ENCODE measurements at places on chromosomes 7 and 10.

DNA sequence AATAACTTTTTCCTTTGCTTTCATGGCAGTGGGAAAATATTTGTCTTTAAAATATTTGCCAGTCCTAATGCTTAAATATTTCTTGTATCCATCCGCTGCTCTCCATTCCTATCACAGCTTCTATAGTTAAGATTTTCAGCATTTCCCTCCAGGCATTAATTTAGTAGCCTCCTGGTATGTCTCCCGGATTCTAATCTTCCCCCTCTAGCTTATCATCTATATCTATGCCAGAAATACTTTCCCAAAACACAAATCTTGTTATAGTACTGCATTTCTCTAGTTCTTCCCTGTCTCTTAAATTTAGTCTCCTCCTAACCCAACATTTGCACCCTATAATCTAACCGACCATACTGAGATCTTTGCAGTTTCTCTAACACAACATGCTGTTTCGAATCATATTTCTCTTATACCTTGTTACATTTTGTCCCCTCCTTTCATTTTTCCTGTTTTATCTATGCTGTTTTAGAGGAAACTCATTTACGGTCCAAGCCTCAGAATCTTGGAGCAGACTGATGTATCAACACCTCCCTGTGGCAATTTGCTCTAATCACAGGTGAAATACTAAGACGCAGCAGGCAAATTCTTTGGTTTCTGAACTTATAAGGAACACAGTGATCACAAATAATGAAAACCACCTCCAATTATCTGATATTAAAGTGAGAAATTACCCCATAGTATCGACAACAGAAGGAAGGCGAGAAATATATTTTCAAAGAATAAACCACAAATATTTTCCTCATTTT lies 10.3 kb downstream of the CNTNAP2 start:
- no peak for DNase-seq

- DNase-seq: no peak
These were observed 400.0 kb downstream of the PHF14 start for GRCh38 chr7:11373546-11374142.

DNA sequence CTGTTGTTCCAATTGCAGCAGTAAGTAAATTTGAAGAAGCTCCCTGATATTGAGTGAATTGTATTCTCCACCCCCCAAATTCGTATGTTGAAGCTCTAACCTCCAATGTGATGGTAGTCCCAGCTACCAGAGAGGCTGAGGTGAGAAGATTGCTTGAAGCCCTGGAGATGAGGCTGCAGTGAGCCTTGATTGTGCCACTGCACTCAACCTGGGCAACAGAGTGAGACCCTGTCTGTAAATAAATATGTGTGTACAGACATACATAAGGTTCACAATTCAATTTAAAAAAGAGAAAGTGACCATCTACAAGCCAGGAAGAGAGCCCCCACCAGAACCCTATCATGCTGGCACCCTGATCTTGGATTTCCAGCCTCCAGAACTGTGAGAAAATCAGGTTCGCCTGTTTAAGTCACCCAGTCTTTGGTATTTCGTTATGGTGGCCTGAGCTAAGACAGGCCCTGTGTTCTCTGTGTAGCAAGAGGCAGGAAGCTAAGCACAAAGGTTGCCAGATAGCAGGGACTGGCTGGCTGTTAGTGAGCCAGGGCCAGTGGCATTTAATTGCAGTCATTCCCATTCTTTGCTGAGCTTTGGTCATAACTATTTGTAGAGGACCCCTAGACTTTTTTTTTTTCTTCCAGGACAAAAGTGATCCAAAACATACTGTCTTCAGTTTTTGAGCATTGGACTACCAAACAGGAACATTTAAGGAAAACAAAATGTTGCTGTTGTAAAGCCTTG lies 45.6 kb downstream of the AUTS2 start:
- no peak for DNase-seq

GRCh38 chr10:32413513-32413912 lies 32.4 kb upstream of the CCDC7 start:
- DNase-seq: no peak

DNA sequence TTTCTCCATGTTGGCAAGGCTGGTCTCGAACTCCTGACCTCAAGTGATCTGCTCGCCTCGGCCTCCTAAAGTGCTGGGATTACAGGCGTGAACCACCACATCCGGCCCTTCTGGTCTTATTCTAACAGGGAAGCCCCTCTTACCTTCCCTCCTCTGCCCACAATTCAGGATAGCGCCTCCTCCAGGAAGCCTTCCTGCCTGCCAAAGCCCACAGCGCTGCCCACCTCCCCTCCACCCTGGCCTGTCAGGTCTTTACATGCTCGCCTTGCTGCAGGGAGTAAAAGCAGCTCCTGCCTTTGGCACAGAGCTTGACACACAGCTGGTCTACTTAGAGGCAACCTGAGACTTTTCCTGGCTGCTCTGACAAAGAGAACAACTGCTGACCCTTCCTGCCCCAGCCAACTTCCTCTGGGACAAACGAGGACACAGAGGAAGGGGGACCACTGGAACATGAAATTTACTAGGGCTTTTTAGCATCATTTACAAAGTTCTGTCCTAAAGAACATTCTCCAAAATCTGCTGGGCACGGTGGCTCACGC lies 13.2 kb downstream of the MLXIPL start:
- no peak for DNase-seq

- peak; percentile 68 for DNase-seq
These were observed 103.0 kb upstream of the KLF6 start for GRCh38 chr10:3887885-3888476.

DNA sequence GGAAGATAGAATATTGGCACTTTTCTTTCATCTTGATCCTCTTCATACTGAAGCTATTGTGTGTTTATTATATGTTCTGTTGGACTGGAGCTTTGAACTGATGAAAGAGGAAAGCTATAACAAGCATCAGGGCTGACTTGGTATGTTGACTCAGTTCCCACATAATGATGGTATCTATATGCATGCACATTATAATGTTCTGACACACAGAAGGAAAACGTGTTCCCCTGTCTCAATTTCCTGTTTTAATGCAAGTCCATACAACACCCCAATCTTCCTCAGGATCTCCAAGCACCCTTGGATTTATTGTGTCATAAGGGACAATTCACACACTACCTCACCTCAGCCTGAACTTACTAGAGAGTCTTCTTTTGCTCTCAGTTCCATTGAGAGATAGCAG lies 8.3 kb upstream of the WASL start:
- DNase-seq: no peak

GRCh38 chr7:134875867-134876266 lies 96.4 kb downstream of the CALD1 start:
- no peak for DNase-seq

GRCh38 chr7:107592361-107593024 lies 12.4 kb downstream of the BCAP29 start:
- no peak for DNase-seq

DNA sequence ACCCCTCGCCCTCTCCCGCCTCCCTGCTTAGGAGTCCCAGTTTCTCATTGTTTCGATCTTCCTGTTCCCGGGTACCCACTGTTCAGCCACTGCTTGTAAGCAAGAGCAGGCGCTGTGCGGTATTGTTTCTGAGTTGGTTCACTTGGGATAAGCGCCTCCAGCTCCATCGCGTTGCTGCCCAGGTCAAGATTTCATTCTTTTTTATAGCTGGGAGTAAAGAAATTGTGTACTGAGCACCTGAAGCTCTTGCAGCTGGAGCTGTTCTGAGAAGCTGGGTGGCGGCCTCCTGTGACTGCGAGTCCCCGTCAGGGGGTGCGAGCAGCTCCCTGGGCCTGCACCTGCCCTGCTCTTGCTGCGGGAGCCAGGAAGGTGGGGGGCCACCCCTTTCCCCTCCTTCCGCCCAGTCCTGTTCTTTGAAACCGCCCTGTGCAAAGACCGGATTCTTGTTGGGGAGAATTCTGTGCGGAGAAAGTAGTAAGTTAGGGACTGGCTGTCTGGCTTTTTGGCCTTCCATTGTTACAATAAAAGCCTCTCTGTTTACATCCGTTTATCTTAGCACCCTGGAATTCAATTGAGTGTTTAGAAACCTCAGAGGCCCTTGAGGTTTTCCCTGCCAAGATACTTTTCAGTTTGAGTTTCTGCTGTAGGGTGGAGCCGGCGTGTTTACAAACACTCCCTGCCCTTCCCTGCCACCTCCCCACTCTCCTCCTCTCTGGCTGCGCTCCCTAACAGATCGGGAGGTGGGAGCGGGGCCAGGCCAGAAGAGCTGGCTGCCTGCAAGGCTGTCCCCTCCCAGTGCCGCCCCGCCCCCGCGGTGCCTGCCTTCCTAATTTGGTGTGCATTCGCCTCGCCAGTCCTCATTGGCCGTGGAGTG lies 30.8 kb upstream of the AP5Z1 start:
- peak; percentile 69 for DNase-seq

DNA sequence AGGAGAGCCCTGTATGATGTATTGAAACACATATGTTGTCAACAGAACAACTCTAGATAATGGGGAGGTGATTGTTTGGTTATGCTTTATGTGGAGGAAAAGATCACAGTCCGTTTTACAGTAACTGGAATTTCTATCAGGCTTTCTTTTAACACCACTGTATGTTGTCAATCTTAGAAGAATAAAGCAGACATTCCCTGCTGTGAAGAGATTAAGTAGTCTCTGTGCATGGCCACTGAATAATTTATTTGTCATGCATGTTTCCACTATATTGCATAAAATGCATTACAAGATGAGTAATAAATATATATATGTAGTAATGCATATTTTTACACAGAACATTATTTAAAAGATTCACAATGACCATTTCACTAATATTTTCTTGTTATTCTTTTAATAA lies 440.0 kb downstream of the ANKRD7 start:
- no peak for DNase-seq

- DNase-seq: no peak
These were observed 12.9 kb downstream of the PDZD8 start for GRCh38 chr10:117362313-117362712.

GRCh38 chr10:98956576-98957260 lies 278.9 kb downstream of the HPSE2 start:
- no peak for DNase-seq

- no peak for DNase-seq
These were observed 287.6 kb downstream of the BMPER start for GRCh38 chr7:34192906-34193305.

- DNase-seq: no peak
These were observed 135.8 kb upstream of the TMEM72 start for GRCh38 chr10:44775402-44775741.

DNA sequence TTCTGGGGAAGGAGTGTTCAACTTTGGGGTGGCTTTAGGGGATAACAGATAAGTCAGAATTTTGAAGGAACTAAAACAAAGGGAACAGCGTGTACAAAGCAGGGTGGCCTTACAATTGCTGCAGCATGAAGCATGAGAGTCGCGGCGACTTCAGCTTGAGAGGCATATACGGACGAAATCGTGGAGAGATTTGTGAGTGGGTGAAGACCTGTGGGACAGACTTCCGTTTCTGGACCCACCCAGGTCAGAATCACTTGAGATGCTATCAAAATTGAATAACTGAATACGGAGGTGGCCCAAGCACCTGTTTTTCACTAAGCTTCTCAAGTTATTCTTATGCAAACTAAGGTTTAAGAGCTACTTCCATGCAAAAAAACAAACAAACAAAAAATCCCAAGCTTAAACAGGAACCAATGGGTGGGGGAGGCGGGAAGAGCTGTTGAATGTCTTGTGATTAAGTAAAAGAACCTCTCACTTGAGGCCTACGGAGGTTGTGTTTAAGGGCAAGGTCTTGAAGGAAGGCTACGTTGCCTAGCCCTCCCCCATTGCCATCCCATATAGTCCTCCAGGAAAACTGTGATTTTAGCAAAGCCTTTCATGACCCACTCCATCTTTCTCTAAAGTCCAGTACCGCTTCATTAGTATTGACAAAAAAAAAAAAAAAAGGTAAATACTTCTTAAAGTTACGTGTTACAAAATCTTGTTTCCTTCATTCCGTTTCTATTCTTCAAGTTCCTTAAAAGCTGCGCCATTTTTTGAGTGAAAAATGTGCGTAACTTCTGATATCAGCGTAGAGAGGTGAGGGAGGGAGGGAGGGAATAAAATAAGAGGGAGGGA lies 1.3 kb upstream of the TRIM24 start:
- no peak for DNase-seq

DNA sequence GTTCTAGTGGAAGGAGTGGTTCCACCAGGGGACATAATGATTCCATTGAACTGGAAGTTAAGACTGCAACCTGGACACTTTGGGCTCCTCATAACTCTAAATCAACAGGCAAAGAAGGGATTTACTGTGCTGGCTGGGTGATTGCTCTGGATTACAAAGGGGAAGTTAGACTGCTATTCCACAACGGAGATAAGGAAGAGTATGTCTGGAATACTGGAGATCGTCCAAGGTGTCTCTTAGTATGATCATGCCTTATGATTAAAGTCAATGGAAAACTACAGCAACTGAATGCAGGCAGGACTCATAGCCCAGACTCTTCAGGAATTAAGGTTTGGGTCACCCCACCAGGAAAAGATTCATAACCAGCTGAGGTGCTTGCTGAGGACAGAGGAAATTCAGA lies 310.6 kb upstream of the MGMT start:
- no peak for DNase-seq

DNA sequence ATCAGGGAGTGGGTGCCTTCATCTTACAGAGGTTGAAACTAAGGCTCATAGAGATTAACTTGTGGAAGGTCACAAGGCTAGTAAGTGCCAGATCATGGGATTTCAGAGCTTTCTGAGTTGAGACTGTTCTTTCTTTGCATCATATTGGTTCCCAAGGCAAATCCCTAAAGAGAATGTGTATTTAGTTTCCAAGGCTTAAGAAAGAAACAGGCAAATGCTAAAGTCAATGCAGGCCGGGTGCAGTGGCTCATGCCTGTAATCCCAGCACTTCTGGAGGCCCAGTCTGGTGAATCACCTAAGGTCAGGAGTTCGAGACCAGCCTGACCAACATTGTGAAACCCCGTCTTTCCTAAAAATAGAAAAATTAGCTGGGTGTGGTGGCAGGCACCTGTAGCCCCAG lies 19.8 kb downstream of the CDK1 start:
- no peak for DNase-seq

DNA sequence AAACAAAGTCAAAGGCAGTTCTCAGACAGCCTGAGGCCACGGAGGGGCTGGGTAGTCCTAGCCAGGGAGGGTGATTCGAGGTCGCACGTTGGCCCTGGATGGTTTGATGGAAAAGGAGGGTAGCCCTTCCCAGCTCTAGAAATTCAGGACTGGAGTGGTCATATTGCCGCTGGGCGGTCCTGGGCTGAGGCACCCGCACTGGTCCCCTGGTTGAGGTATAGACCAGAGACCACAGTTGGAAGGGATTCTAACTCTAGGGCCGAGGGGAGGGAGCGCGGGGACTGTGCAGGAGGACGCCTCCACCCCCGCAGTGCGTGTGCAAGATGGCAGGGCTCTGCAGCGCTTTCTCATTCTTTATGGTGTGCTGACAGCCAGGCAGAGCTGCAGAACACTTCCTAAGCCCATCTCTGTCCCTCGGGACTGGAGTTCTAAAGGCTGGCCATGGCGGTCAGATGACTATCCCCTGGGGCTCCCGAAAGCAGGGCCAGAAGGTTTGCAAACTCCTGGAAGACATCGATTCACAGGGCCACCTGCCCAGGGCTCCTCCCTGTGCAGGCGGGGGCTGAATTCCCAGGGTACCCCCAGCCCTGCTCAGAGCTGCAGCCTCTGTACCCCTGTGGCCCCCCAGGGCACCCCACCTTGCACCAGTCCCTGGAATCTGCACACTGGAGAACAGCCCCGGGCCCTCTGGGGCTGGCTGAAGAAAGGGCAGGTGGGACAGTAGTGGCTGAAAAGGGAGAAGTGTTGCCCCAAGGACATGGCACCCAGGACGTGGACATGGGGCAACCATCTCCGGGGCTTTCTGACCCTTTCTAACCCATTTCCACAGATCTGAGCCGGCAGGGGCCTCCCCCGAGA lies 51.0 kb upstream of the ELN start:
- DNase-seq: no peak
